ENCODE measurements at places on chromosomes 12 and 14. TPM values are rescaled to one million over a fixed set of nuclear protein-coding genes. Genes with fewer than 3 reads are reported as not detected.

DNA sequence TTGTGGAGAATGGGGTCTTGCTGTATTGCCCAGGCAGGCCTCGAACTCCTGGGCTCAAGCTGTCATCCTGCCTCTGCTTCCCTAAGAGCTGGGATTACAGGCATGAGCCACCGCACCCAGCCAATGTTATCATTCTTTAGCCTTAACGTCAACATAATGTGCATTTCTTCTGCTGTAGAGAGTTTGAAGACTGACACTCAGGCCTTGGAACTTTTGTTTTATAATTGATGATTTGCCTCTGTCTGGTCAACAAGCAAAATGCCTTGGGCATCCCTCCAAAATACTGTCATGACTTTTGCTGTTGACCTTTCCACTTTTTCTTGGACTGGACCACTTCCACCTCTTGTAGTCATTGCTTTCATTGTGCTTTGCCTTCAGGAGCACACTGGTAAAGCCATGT lies 29.0 kb downstream of the FAM234B start:
- peak; percentile 31 for DNase-seq

DNA sequence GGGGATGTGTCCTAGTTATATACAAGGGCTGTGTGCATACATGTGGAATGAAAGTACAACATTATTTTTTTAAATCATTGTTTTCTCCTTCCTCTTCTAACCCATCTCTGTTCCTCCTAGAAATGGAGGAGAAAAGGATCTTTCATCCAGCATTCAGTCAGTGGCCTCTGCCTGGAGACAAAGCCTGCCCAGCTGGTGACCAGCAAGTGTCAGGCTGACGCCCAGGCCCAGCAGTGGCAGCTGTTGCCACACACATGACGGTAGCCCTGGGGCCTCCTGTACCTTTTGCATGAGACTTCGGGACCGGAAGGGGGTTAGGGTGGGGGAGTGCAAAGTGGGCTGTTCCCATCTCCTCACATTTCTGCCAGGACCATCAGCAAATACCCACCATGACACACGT lies 46.2 kb downstream of the ERH start:
- no peak for DNase-seq

GRCh38 chr14:95274279-95274678 lies 45.4 kb downstream of the CLMN start:
- DNase-seq = no peak

DNA sequence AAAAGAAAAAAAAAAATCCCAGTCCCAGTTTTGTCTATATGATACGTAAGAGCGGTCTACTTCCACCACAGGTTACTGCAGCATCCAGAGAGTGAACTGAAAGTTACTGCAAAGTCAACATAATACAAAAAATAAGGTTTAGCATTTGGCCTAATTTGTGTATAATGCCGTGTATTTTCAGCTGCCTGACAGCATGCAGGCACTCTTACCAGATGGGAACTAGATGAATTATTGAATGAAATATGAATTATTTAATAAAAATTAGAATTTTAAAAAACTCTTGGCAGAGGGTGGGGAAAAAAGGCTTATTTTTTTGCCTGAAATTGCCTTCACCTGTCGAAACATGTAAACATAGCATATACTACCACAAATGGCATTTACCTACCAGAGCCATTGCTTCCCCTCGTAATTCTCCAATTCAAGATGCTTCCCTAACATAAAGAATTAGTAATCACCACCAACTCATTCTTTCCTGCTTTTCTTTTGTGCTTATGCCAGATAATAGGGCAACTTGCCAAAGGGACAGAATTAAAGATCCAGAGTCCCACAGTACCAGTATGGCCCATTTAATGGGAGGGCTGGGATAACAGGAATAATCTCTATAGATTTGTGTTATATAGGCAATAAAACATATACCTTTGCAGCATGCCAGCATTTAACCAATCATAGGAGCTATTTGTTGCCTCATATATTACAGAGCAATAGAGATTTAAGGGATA lies 31.1 kb downstream of the ATF7 start:
- DNase-seq = no peak

DNA sequence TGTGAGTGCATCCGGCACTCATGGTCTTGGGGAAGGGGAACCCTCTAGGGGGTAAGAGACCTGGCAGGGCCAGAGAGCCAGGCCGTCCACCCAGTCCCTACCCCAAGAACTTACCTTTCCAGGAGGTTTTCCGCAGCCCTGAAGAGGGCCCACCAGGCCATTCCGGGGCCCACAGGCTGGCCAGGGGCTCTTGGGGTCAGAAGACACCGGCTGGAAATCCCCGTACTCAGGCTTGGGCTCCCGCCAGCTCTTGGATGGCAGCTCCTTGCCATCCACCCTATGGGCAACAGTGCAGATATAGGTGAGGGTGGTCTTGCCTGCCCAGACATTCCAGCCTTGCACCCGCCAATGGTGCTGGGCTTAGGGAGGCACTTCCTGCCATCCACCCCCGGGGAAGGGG lies 34.6 kb downstream of the NCKAP5L start:
- DNase-seq = no peak

DNA sequence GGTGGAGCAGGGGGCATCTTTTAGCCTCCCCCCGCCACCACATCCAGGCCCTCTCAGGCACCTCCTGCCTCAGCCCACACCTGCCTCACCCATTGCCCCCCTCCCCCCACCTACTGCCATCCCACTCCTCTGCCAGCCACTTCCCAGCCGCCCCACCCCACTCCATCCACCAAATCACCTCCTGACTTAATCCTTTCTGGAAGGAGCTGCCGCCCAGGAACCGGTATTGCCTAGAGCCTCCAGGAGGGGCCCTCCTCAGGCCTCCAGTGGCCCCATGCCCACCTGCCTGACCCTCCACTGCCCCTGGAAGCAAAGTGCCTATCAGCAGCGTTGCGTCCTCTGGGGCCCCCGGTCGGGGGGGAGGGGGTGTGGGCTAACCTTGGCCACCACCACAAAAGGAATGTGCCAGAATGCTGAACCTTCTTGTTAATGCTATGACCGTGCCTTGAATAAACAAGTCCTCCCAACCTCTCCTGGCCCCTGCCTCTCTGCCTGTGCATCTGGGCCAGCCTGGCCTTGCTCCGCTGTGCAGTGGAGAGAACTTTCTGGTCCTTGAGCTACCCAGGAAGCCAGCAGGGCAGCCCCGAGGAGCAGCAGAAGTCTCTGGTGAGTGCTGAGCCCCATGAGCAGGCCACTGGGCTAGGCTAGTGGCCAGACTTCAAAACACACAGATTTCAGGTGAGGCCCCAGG lies 11.8 kb downstream of the NGB start:
- no peak for DNase-seq

GRCh38 chr12:123115409-123116121 lies 35.3 kb downstream of the PITPNM2 start:
- DNase-seq = peak; percentile 97

DNA sequence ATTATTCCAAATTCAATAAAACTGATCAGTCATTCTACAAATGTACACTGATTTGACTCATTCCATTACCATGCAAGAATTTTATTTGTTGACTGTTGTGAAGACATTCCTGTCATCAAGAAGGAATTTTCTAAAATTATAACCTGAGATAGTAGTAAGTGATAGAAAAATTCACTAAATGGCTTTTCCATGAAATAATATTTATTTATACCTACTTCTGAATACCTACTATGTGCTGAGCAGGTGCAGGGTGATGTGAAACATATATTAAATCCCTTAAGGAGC lies 841.7 kb downstream of the NRXN3 start:
- DNase-seq = no peak

GRCh38 chr14:93914278-93914677 lies 12.9 kb upstream of the FAM181A start:
- DNase-seq = no peak

DNA sequence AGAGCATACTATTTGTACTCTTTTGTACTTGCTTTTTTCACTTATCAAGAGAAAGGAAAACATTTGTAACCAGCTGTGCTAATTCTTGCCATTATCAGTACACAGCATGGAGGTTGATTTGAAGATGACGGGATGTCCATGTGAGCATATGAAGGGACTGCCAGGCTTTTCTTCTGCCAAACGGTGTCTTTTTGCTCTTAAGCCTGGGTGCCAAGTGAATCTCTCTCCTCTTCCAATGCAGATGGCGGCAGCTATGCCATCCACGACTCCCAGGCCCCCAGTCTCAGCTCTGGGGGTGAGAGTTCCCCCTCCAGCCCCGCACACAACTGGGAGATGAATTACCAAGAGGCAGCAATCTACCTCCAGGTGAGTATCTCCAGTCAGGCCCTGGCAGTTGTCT lies 38.9 kb downstream of the TPCN1 start:
- no peak for DNase-seq

DNA sequence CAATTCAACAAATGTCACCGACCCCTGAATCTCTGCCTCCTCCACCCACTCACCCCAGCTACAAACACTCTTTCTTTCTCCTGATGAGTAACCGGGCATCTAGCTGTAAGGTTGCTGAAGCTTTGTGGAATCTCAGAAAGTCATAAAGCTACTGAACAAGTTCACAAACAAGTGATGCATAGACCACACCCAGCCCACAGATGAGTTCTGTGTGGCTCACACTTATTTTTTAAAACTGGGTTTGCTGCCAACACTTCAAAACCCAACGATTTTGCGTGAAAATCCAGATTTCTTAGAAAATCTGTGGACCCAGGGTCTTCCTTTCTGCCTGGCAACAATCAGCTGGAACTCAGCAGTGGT lies 96.1 kb downstream of the APAF1 start:
- peak; percentile 44 for DNase-seq

DNA sequence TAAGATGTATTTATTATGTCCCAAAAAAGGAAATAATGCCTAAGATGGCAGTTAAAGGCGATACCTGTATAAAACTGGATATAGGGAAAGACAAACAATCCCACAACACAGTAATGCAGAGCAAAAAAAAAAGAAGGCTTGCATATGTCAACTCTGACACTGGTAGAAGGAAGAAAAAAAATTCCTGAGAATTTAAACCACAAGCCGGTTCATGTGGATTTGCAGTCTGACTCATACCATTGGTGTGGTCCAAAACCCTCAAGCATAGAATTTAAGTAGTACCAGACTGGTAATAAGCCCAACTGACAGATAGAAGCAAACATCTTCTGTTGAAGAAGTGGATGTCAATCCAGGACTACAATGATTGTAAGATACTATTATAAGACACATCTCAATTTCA lies 7.2 kb downstream of the DNAI7 start:
- peak; percentile 94 for DNase-seq

- DNase-seq = peak; percentile 82
Measured at GRCh38 chr12:94305130-94305957, 154.3 kb downstream of the CEP83 start.

GRCh38 chr14:95218006-95218405 lies 60.7 kb upstream of the DICER1 start:
- no peak for DNase-seq

GRCh38 chr12:112716099-112717093 lies 75.2 kb upstream of the RPH3A start:
- no peak for DNase-seq

The FLVCR2 gene
- 1.4 TPM for total RNA-seq

The AQP2 gene
- not detected for total RNA-seq

The RTL1 gene
- total RNA-seq = not detected

The PTPRQ gene
- total RNA-seq = 2.8 TPM

Data from IMR-90 (cell line).